ENCODE measurements at places on chromosomes 5 and 9.

DNA sequence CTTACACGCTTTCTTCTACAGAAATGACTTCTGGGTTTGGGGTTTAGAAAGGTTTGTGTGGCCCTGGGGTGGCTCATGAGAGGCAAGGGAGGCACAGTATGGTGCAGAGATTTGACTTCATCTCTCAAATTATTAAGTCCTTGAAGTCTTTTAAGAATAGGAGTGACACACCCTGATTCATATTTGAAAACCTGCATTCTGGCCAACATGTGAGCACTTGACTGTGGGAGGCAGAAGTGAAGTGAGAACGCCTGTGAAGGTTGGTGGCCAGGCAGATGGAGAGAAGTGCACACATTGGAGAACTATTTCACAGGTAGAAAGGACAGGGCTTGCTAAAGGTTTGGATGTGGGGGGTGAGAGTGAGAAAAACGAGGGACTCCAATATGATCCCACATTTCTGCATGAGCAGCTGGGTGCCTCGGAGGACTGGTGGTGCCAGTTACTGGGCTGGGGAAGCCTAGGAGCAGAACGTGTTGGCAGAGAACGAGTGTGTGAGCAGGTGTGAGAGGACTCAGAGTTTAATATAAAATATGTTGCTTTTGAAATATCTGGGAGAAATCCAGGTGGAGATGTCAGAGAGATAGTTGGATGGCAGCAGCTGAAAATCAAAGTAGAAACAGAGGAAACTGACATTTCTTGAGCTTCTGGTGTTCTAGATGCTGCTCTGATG, 240.0 kb upstream of the ADAMTSL1 start:
- no peak for DNase-seq

- DNase-seq, result no peak
Measured at GRCh38 chr9:90141723-90142122, 500.9 kb downstream of the DIRAS2 start.

- no peak for DNase-seq
Measured at GRCh38 chr9:29625292-29625731, 2052.0 kb upstream of the C9orf72 start.

- no peak for DNase-seq
Measured at GRCh38 chr5:134541736-134542376, 16.4 kb downstream of the JADE2 start.

DNA sequence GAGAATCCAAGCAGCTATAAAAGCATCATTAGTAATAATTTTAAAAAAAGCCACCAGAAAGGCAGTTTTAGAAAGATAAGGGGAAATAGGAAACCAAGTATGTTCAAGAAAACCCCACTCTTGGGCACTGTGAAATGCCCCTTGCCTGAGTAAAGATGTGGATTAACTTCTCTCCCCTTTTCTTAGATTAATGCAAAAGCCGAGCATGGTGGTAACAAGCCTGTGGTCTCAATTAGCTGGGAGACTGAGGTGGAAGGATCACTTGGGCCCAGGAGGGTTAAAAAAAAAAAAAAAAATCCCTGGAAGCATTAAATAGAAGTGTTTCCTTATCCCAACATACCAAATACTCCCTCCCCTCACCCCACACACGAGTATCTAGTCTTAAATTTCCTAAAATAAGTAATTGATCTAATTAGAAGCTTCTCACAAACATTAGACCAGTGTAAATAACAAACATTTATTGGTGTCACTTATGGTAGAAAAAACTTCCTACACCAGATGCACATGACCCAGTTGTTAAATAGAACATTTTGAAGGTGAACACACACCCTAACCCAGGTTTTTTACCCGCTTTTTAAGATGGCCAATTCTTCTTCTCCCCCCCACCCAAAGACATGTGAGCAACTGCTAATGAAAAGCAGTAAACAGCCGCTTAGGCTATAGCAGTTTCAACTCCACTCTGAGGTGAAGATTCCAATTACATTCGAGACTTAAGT, 5.2 kb downstream of the HSPA5 start:
- DNase-seq, result no peak

GRCh38 chr5:86461169-86461956, 156.4 kb upstream of the COX7C start:
- DNase-seq, result no peak

DNA sequence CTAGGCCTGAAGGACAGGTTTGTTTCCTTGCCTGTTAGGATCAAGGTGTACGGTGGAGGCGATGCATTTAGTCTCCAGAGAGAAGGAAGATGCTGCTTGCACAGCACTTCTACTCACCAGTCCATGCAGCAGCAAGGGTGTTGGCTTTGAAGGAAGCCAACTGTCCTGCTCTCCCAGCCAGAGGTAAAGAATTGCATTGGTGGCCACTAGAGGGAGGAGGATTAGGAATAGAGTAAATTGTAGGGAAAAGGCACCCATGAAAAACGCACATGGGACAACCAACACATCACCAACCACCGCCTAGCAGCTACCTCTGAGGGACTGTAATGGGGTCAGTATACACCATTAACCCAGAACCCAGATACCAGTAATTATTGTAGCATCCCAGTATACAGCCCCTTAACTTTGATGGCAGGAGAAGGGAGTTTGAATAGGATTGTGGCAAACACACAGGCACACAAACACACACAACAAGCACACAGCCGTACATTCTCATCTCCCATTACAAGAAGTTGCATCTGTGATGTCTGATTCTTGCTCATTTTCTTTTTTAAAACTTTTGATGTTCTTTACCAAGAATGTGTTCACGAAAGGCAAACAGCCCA, 267.7 kb downstream of the ADAMTS6 start:
- DNase-seq, result no peak

- no peak for DNase-seq
Measured at GRCh38 chr5:160693831-160694465, 158.1 kb downstream of the ATP10B start.

DNA sequence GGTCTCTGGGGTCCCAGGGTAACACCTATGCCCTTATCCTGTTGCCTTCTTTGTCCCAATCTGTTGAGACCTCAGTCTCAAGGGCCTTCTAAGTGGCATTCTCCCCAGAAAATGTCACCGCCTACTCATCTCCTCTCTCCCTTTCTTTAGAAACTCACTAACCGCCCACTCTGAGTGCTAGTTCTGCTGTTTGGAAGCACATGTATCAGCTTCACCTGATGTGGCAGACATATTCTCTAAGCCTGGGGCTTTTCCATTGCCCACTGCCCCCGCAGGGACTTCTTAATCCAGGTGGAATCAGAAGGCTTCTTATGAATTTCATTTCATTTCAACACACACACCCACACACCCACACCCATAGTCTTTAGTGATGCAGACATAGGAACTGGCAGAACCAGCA, 165.1 kb downstream of the ASTN2 start:
- no peak for DNase-seq

GRCh38 chr5:125700380-125700861, 722.8 kb upstream of the GRAMD2B start:
- no peak for DNase-seq

DNA sequence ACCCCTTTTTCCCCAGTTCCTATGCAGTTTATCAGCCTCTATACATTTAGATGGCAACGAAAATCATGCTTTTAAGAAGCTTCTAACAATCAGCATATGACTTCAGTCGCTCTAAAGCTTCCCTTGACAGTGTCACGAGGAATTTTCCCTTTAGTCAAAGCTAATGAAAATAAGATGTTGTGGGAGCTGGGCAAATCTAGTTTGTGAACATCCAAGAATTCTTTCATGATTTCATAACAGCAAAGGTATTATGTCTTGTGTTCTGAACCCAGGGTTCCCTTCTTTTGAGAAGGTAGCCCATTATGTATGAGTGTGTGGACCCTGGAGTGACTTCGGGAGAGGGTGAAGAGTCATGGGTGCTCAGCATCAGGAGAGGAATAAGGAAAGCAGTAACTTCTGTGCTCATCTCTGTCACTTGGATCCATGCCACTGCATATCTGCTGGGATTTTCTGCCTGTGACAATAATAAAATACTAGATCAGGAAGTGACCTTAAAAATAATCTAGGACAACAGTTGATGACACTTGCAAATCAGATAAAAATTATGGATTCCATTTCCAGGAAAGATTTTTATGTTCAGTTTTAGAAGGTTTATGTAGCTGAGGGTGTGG, 102.4 kb downstream of the PCSK1 start:
- DNase-seq, result no peak

DNA sequence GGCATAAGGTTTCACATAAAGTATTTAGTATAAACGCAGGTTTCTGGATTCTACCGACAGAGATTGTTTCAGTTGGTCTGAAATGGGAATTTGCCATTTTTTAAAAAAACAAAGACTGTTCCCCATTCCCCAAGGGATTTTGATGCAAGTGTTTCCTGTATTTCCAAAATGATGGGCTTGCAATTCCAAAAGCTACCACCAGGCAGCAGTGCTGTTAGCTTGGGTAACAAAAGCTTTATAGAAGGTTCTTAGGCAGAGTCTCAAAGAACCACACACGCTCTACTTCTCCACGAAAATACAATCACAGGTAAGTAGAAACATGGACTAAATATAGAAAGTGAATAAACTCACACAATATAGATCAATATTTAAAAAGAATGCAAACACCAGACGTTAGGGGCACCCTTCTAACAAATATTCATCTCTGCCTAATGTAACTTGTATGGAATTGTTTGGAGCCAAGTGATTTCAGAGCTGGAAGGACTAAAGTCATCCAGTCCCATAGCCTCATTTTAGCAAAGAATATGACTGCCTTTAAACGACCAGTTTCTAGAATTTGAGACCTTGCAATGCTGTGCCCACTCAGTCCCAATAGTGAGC, 154.3 kb downstream of the SPOCK1 start:
- DNase-seq, result no peak

DNA sequence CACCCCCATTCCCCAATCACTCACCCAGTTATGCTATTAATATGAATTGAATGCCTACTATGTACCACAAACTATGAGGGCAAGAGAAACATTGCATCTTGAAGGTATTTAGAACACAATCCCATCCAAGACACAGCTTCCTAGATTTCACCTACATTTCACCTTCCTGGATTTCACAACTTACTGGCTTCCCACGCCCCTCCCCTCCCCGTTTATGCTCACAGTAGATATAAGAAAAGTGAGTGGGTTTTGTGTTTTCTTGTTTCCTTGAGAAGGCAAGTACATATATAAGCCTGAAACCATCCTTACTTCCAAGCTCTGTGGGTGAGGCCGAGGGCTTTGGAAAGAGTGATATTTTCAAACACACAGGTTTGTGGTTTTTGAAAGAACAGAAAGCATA, 465.0 kb downstream of the BNC2 start:
- no peak for DNase-seq

- DNase-seq, result no peak
Measured at GRCh38 chr5:137345396-137345795, 153.7 kb downstream of the SPOCK1 start.

DNA sequence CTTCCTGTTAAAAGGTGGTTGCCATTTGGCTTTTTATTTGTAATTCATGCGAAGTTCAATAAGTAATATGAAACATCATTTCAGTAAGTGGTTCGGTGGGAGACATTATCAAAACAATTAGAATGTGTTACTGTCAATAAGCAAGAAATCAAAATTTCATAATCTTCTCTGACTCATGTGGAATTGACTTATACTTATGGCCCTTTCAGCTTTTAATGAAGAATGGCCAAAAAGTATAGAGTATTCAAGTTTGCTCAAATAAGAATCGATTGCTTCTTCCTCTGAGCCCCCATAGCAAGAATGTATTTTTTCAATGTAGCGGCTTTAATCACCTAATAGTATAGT, 174.5 kb downstream of the AOPEP start:
- DNase-seq, result no peak

GRCh38 chr5:43683884-43684471, 81.0 kb downstream of the NNT start:
- no peak for DNase-seq

- no peak for DNase-seq
Measured at GRCh38 chr9:124395826-124396225, 19.4 kb downstream of the PSMB7 start.

DNA sequence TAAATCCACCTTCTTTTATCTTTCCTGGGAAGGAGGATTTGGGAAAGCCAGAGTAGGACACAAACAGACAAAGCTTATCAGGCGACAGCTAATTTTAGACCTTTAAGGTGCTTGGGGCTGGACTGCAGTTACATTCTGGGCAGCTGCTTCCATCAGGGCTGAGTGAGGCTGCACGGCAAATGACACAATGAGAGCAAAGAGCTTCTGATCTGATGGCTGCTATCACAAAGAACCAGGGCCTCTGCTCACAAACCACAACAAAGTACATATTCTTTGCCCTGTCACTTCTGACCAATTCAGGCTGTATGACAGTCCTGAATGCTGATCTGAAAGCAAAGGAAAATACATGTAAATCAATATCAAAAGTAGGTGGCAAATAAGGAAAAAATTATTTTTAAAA, 93.1 kb downstream of the MRPS27 start:
- no peak for DNase-seq

GRCh38 chr5:52378237-52378636, 409.5 kb upstream of the ITGA1 start:
- no peak for DNase-seq

DNA sequence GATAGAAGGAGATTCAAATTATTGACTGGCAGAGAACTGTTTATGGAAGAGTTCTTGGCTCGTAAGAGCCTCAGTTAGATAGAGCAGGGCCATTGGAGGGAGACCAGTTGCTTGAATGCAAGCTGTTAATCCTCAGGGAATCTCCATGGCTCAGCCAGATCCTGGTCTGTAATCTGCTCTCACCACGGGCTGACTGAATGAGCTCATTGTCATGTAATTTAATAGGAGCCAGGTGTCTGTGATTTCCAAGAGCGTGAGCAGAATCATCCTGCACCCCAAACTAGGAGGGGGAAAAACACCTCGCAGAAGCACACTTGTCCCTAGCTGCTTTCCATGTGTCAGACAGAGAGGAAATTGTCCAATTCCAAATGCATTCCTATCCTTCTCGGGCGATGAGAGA, 19.1 kb upstream of the KCNMB1 start:
- no peak for DNase-seq

DNA sequence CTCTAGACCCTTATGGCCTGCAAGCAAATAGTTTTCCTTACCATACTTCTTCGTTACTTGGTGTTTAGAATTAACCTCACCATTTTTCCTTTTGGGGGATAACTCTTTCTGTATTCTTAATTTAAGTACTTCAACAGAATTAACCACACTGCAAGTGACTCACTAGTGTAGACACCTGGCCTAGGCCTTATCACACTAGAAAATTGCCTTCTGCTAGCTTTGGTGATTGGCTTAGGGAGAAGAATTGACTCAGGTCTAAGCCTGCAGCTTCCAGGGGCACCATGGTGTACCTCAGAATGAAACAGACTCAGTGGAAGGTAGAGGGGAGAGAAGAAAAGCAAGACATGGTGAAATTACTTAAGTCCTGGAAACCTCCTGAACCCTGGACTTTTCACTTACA, 112.8 kb upstream of the HMHB1 start:
- DNase-seq, result no peak

- DNase-seq, result no peak
Measured at GRCh38 chr5:132465059-132465707, 25.4 kb downstream of the IRF1 start.

GRCh38 chr5:112125903-112126302, 293.2 kb downstream of the EPB41L4A start:
- DNase-seq, result no peak

GRCh38 chr9:72038408-72038807, 22.0 kb downstream of the C9orf57 start:
- no peak for DNase-seq

- no peak for DNase-seq
Measured at GRCh38 chr5:76513476-76513875, 109.7 kb downstream of the F2RL2 start.
